ENCODE measurements at places on chromosomes 16 and 17.

DNA sequence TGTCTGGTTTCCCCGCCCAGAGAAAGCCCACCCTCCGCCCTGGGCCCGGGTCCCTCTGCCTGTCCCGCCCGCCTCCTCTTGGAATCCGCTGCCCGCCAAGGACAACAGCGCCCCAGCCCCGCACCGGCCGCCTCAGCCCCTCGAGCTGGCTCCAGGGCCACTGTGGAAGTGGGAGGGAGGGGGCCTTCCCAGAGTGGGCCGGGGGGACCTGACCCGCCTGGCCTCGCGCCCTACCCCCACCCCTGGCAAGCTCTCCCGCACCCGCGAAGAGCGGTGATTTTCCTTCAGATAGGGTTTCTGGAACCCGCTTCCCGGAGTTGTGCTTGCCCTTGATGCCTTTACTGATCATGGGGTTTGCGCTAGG is 2.3 kb upstream of the CBX8 start:
- DNase-seq: no peak

DNA sequence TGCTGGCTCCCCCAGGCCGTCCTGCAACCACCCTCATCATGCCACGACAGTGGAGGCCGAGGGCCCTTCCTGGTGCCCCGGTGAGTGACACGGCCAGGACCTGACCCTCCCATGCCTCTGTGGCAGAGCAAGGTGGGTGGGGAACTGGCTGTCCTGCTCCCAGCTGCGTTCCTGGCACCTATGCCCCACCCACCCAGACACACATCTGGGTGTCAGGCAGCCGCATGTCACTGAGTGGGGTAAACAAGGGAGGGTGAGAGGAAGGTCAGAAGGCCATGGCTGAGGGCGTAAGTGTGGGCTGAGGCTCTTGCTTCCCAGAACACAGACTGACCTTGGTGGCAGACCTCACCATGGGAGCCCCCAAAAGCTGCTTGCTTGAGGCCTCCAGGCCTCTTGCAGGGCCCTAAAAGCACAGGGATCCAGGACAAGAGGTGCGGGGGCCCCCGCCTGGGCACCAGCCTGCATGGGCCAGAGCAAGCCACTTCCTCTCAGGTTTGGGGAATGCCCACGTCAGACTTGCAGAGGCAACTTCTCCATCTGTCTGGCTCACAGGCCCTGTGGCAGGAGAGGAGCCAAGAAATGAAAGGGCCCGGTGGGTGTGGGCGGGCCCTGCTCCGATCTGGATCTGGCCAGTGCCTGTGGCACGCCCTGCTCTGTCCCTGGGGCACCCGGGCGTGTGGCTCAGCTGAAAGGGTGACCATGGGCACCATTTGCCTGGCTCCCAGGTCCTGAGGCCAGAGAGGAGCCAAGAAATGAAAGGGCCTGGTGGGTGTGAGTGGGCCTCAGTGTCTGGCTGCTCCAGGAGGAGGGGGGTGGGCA is 3.9 kb upstream of the CCDC57 start:
- DNase-seq: no peak

GRCh38 chr16:11977376-11978041 is 975 bp downstream of the SNX29 start:
- DNase-seq: no peak

GRCh38 chr17:3557768-3558583 is at the start of gene TRPV3:
Gene TRPV3, minus strand, starts transcription at chr17:3557812. Its CDS starts 2,962 bp downstream, at chr17:3554850.
- DNase-seq: peak; percentile 64

- DNase-seq: no peak
Observed at GRCh38 chr16:50516401-50516800, 31.8 kb upstream of the NKD1 start.
